ENCODE measurements at places on chromosomes 7 and 10.

DNA sequence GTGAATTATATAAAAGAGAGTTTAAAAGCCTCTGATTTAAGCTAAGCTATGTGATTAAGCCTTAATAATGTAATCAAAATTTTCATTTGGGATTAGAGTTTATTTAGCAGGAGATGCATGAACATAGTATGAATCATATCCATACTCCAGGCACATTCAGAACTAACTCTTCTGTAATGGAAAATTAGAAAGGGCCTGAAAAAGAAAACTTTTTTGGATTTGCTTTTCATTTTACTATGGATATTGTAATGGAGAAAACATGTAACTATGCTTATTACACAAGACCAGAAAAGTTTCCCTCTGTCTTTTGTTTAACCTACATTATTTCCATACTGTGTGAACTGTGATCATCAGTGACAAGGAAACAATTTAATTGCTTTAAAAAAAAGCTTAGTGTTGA, 22.0 kb downstream of the TES start:
- no peak for DNase-seq

DNA sequence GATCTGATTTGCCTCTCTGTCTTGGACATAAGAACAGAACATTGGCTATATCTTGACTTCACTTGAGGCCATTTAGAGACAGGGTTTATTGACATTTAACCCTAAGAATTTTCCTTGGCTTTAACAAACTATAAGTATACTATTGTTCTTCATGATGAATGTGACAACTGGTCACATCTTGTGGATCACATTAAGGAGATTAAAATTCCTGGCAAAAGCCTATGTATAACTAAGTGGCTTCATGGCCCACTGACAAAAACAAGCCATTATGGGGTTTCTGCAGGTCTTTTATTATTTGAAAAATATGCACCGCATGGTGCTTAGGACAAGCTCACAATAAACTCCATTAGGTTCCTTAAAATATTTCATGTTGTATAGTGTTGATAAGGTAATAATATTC, 54.8 kb downstream of the THNSL1 start:
- no peak for DNase-seq

DNA sequence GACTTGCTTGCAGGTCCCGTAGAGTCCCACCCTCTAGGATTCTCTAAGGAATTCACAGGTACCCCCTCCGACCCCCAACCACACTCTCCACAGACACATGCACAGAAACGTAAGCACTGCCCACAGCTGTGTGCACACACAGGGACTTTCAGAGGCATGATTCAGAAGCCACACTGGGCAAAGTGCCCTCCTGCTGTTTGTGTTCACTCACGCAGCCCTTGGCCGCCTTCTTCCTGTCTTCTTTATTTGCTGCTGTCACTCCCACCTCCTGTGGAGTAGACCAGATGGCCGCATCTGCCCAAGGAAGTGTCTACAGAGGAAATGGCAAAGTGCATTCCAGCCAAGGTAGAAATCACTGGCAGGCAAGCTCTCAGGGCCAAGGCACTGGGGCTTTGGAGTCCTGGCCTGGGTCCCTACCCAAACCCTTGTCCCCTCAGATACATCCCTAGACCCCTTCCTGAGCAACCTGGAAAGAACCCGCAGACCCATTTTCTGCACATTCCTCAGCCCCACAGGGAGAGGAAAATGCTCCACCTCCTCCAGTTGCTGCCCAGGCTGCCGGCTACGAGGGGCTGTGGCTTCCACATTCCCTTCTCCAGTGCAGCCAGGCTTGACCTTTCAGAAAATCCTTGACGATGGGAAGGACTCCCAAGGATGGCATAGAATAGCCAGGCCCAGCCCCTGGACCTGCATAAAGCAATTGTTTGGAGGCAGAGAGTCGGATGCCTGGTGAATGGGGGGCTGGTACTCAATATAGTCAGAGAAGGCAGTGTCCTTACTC, 21.6 kb upstream of the GIMAP8 start:
- no peak for DNase-seq

- no peak for DNase-seq
Measured at GRCh38 chr10:111277661-111278060, 200.8 kb downstream of the ADRA2A start.

- no peak for DNase-seq
Measured at GRCh38 chr10:15122477-15123030, 25.4 kb downstream of the RPP38 start.

- no peak for DNase-seq
Measured at GRCh38 chr10:86205306-86206239, 161.0 kb downstream of the GRID1 start.

GRCh38 chr10:44014644-44015250, 366.1 kb upstream of the ZNF32 start:
- DNase-seq: no peak

GRCh38 chr10:117928741-117929140, 118.0 kb downstream of the RAB11FIP2 start:
- DNase-seq: no peak

Data from fibroblast of skin of left biceps (primary cell).